ENCODE measurements at places on chromosomes 3 and 15. TPM values are rescaled to one million over a fixed set of nuclear protein-coding genes. Genes with fewer than 3 reads are reported as not detected.
A peak's percentile ranks its signal among the peaks of the same experiment; 100 is the strongest.

GRCh38 chr3:11154953-11155325 lies 646 bp downstream of the HRH1 start:
- H3K4me1 ChIP-seq, result peaks cover 28% of the 10 kb centered on the region
- DNase-seq, result no peak
- no peaks in the 10 kb centered on the region for H3K36me3 ChIP-seq
- peak overlapping the region; percentile 65 for H3K4me3 ChIP-seq
- peaks cover 66% of the 10 kb centered on the region for H3K27me3 ChIP-seq

DNA sequence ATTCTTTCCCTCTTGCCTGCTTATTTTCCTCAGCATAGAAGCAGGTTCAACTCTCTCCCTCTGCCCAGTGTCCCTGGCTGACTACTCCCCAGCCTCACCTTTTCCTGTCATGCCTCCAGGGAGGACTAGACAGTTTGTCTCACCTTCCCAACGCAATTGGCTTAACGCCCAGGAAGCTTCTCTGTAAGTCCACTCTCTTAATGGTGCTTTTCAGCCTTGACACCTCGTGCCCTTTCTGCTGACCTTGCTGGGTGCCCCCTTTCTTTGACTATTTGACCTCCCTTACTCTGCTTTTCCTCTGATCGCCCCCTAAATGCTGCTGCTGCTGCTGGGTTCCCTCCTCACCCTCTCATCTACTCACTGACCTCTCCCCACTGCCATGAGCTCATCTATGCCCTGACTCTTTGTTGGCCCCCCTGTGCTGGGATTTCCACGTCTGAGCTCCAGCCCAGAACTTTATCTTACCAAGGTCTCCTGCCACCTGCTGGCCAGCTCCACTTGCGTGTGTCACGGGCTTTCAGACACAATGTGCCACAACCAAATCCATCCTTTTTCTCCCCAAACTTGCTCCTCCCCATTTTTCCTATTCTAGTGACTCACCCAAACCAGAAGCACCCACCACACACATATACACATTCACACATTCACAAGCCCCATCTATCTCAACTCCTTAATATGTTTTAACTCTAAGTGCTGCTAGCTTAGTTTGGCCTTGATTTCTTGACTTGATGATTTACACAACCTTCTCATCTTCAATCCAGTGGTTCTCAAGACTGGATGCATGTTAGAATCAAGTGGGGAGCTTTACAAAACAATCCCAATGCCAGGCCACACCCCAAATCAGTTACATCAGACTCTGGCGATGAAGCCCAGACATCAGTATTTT lies 16.6 kb downstream of the EPB42 start:
- H3K36me3 ChIP-seq, result no peaks in the 10 kb centered on the region
- H3K4me3 ChIP-seq, result no peak overlapping the region
- peak; percentile 36 for DNase-seq
- peaks cover 6% of the 10 kb centered on the region for H3K4me1 ChIP-seq
- H3K27me3 ChIP-seq, result peaks cover 16% of the 10 kb centered on the region

DNA sequence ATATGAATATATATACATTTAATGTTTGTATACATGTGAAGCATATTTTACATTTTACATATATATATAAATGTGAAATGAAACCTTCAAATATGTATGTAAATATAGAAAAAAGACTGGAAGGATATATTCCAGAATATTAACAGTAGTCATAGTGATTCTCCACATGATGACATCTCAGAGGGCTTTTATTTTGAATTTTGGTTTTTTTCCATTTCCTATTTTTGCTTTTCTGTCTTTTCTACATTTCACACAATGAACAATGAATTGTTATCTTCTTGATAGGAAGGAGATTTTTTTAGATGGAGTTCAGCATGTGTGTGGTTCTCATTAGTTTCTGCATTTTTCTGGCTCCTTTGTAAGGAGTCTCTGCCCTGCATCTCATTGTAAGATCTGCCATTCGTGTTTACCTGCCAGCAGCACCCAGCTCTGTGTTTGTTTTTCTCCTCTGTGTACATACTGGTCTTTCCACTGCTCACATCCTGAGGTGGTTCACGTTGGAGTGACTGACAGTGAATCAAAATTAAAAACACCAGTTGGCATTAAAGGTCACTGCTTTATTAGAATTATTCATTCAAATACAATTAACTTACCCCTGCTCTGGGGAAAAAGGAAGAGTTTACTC lies 425.3 kb upstream of the MDFIC2 start:
- no peak overlapping the region for H3K27ac ChIP-seq
- no peak for DNase-seq
- peaks cover 3% of the 10 kb centered on the region for H3K4me1 ChIP-seq
- no peak overlapping the region for H3K4me3 ChIP-seq
- H3K27me3 ChIP-seq, result no peaks in the 10 kb centered on the region

GRCh38 chr3:31039145-31039544 lies 144.7 kb upstream of the GADL1 start:
- H3K4me3 ChIP-seq, result no peak overlapping the region
- DNase-seq, result no peak
- no peaks in the 10 kb centered on the region for H3K36me3 ChIP-seq
- H3K27me3 ChIP-seq, result no peaks in the 10 kb centered on the region
- no peaks in the 10 kb centered on the region for H3K4me1 ChIP-seq

GRCh38 chr3:184526088-184526433 lies 35.5 kb upstream of the EPHB3 start:
- no peak overlapping the region for H3K27ac ChIP-seq
- H3K4me3 ChIP-seq, result peak overlapping the region; percentile 67
- no peaks in the 10 kb centered on the region for H3K36me3 ChIP-seq
- peaks cover 18% of the 10 kb centered on the region for H3K4me1 ChIP-seq

GRCh38 chr3:10852066-10852808 lies 36.2 kb downstream of the SLC6A11 start:
- no peak overlapping the region for H3K27ac ChIP-seq
- H3K4me3 ChIP-seq, result no peak overlapping the region
- no peaks in the 10 kb centered on the region for H3K36me3 ChIP-seq
- no peaks in the 10 kb centered on the region for H3K4me1 ChIP-seq
- H3K27me3 ChIP-seq, result peaks cover 64% of the 10 kb centered on the region

PRSS50 gene
- total RNA-seq, result 0.22 TPM

DNA sequence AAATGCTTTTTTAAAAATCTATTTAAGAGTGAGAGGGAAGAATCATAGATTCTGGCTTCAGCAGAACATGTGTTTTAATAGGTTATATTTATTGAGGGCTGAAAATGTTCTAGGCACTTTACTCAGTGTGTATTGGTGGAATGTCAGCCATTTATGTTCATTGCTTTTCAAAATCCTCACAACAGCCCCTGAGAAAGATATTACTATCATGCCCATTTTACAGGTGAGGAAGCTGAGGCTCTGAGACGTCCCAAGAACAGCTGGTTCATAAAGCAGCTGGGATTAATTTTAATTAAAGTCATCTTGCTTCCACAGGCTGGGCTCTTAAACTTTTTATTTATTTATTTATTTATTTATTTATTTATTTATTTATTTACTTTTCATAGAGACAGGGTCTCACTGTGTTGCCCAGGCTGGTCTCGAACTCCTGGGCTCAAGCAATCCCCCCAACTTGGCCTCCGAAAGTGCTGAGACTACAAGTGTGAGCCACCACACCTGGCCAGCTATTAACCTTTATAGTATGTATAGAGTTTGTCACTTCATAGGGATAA lies 364.6 kb downstream of the SHQ1 start:
- no peaks in the 10 kb centered on the region for H3K36me3 ChIP-seq
- no peaks in the 10 kb centered on the region for H3K27me3 ChIP-seq
- H3K4me1 ChIP-seq, result peaks cover 54% of the 10 kb centered on the region

DNA sequence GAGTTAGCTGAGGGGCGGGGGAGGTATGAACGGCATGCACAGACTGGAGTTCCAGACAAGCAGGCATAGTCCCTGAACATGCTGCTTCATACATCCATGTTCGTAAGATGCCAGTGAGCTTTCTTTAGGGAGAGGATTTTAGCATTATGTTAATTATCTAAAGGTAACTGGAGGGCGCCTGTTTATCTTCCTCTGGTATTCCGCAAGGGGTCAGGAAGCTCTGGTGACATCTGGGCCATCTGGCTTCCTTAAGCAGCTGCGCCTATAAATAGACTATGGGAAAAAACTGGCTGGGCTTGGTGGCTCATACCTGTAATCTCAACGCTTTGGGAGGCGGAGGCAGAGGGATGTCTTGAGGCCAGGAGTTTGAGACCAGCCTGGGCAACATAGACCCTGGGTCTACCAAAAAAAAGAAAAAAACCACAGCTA lies 1.5 kb upstream of the FBXO22 start:
- H3K27ac ChIP-seq, result peak overlapping the region; percentile 85
- peaks cover 40% of the 10 kb centered on the region for H3K4me1 ChIP-seq
- no peaks in the 10 kb centered on the region for H3K27me3 ChIP-seq
- H3K36me3 ChIP-seq, result peaks cover 15% of the 10 kb centered on the region
- DNase-seq, result no peak

GRCh38 chr15:62732078-62732477 lies 310.5 kb upstream of the TPM1 start:
- H3K36me3 ChIP-seq, result peaks cover 58% of the 10 kb centered on the region
- H3K27me3 ChIP-seq, result no peaks in the 10 kb centered on the region
- no peaks in the 10 kb centered on the region for H3K4me1 ChIP-seq
- H3K27ac ChIP-seq, result no peak overlapping the region

DNA sequence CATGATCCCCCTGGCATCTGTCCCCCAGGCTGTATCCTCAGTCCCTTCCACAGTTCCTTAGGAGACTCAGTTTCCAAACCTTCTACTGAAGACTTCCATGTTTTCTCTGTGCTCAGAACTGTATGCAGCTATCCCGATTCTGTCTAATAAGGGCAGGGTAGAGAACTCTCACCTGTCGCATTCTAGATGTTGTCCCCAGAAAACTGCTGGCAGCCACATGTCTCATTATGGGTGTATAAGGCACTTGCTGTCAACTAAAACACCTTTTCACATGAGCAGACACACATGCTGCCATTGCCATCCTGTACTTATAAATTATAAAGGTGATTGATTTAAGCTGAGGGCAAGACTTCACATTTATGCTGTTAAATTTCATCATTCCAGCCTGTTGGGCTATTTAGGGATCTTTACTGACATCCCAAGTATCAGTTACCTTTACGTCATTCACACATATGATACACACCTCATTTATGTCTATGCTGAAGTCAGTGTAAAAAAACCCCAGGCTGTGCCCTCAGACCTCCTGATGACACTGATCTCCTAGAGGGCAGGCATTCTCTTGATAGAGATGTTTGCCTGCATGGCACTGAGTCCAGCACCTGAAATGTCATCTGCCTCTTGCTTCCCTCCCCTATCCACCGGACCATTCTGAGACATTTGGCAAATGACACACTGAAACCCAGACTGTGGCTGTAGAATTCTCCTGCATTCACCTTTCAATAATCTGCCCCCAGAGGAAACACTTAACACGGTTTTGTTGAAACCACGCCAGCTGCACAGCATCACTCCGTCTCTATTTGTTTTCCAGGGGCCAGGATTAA lies 35.8 kb downstream of the BTD start:
- H3K4me3 ChIP-seq, result no peak overlapping the region
- H3K27ac ChIP-seq, result peak overlapping the region; percentile 73
- DNase-seq, result no peak
- H3K36me3 ChIP-seq, result no peaks in the 10 kb centered on the region
- peaks cover 38% of the 10 kb centered on the region for H3K4me1 ChIP-seq

- peaks cover 35% of the 10 kb centered on the region for H3K27me3 ChIP-seq
- no peaks in the 10 kb centered on the region for H3K36me3 ChIP-seq
- H3K27ac ChIP-seq, result no peak overlapping the region
- H3K4me3 ChIP-seq, result no peak overlapping the region
- no peaks in the 10 kb centered on the region for H3K4me1 ChIP-seq
- DNase-seq, result no peak
Observed at GRCh38 chr15:61828860-61829513, 231.3 kb downstream of the VPS13C start.

CACNA2D3 gene
- 21.2 TPM for total RNA-seq

DNA sequence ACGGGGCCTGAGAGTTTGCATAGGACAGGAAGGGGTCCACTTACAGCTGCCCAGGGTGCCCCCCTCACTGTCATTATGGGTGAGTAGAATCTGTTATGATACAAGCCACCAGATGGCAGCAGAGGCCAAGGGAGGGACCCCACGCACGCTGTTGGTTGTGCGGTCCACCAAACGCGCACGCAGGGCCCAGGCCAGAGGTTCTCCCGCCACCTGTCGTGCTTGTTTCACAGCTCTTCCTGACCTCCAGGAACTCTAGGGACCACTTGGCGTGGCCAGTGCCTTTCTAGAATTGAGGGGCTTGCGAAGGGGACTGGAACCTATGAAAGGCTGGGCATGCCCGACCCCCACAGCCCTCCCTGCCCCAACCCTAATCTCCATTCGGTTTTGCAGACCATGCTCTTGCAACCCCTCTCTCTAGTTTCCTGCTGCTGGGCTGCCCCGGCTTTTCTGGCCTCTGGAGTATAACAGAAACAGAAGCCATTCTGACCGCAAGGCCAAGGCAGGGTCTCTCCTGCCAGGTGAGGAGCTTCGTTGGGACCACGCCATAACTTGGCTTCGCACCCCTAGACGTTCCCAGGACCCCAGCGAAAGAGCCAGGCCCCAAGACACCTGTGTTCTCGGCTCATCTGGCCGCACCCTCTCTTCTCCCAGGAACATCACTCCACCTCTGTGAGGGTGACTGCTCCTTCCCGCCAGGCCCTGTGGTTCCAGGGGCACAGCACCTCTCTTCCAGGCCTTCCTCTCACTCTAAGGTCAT lies 46.0 kb downstream of the ALDH1L1 start:
- no peak overlapping the region for H3K27ac ChIP-seq
- no peaks in the 10 kb centered on the region for H3K36me3 ChIP-seq
- peaks cover 6% of the 10 kb centered on the region for H3K27me3 ChIP-seq

SLC24A5 gene
- total RNA-seq, result not detected

- no peaks in the 10 kb centered on the region for H3K27me3 ChIP-seq
- no peak overlapping the region for H3K4me3 ChIP-seq
- H3K27ac ChIP-seq, result no peak overlapping the region
- H3K36me3 ChIP-seq, result no peaks in the 10 kb centered on the region
Observed at GRCh38 chr15:62378772-62379498, 213.8 kb upstream of the C2CD4B start.

DNA sequence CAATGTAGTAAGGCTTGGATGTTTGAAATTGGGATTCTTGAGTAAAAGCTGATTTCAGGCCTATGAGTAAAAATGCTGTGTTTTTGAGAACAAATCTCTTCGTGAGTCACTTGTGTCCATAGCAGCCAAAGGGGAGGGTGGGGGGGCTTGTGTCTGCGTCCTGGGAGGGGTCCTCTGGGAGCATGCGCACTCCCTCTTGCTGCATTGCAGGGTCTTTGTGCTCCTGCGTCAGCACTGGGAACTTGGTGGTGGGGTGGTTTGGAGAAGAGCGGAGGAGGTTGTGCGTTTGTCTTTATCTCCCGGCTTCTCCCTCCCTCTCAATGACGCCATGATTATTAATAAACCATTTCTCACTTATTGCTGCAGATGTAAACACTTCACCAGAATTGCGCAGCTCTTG lies 75.9 kb upstream of the NDN start:
- DNase-seq, result no peak
- no peaks in the 10 kb centered on the region for H3K4me1 ChIP-seq
- no peak overlapping the region for H3K4me3 ChIP-seq
- no peak overlapping the region for H3K27ac ChIP-seq
- no peaks in the 10 kb centered on the region for H3K27me3 ChIP-seq
- H3K36me3 ChIP-seq, result no peaks in the 10 kb centered on the region

FBXO40 gene
- total RNA-seq, result 245 TPM

C15orf62 gene
- 0.30 TPM for total RNA-seq

Data from left ventricle myocardium inferior (tissue), 1 donor.